ENCODE measurements at places on chromosomes 2 and 18. TPM values are rescaled to one million over a fixed set of nuclear protein-coding genes. Genes with fewer than 3 reads are reported as not detected.

The TTC27 gene
- total RNA-seq: 25.6 TPM

The E2F6 gene
- 28.4 TPM for total RNA-seq

The RPRM gene
- total RNA-seq: 0.09 TPM

The ARHGAP25 gene
- 0.23 TPM for total RNA-seq

The SEPTIN2 gene
- 285 TPM for total RNA-seq

The DSG1 gene
- total RNA-seq: not detected

The FSIP2 gene
- total RNA-seq: not detected

The MFSD2B gene
- total RNA-seq: 0.20 TPM

The KCNS3 gene
- 1.1 TPM for total RNA-seq

The PTPRN gene
- total RNA-seq: 1.1 TPM

The SFTPB gene
- not detected for total RNA-seq

The ANKRD62 gene
- total RNA-seq: not detected

The C2orf72 gene
- 5.3 TPM for total RNA-seq

The HAT1 gene
- total RNA-seq: 96.5 TPM

The BCL11A gene
- not detected for total RNA-seq

The TUBA3E gene
- 0.78 TPM for total RNA-seq

The DNAJC27 gene
- total RNA-seq: 1.6 TPM

The BMP10 gene
- total RNA-seq: not detected

The TXNDC2 gene
- total RNA-seq: 0.16 TPM

The FTCDNL1 gene
- total RNA-seq: 2.6 TPM

The GPR75 gene
- total RNA-seq: 2.0 TPM

The HAAO gene
- total RNA-seq: not detected

The ANKRD30BL gene
- not detected for total RNA-seq

The FZD7 gene
- total RNA-seq: 7.3 TPM

The HOXD9 gene
- 1.8 TPM for total RNA-seq

The CPS1 gene
- 10.7 TPM for total RNA-seq

The ANKRD36C gene
- total RNA-seq: 4.1 TPM

The CRYGD gene
- total RNA-seq: not detected

The SNED1 gene
- total RNA-seq: 0.33 TPM

The RPIA gene
- total RNA-seq: 24.5 TPM

The VAMP8 gene
- 23.2 TPM for total RNA-seq

The DSC3 gene
- total RNA-seq: 1.2 TPM

The LRRC30 gene
- total RNA-seq: not detected

The KIAA2012 gene
- total RNA-seq: not detected

The TBR1 gene
- not detected for total RNA-seq

The MCFD2 gene
- total RNA-seq: 111 TPM

The ZSWIM2 gene
- total RNA-seq: not detected

The UGT1A7 gene
- total RNA-seq: 6.2 TPM

The ATP6V1B1 gene
- 2.0 TPM for total RNA-seq

The EVX2 gene
- not detected for total RNA-seq

The IL18R1 gene
- 0.72 TPM for total RNA-seq

The NEURL3 gene
- total RNA-seq: 1.0 TPM

The TMEM169 gene
- 0.35 TPM for total RNA-seq

The MYOM1 gene
- 0.09 TPM for total RNA-seq

The DCDC2C gene
- not detected for total RNA-seq

The IL1RL1 gene
- total RNA-seq: 0.78 TPM

The CHCHD5 gene
- total RNA-seq: 67.5 TPM

The INHBB gene
- 25.0 TPM for total RNA-seq

The TANC1 gene
- 8.9 TPM for total RNA-seq

The COL6A3 gene
- total RNA-seq: 0.15 TPM
